Stimulated activated CD8-positive, alpha-beta memory T cell treated with anti-CD3 and anti-CD28 coated beads, Interleukin-7, amount 100 ng/mL, for 48 hours (primary cell): ENCODE measurements at places on chromosomes 7 and 10.

GRCh38 chr10:12703813-12704212, 297.7 kb downstream of the CCDC3 start:
- no peak for DNase-seq

DNA sequence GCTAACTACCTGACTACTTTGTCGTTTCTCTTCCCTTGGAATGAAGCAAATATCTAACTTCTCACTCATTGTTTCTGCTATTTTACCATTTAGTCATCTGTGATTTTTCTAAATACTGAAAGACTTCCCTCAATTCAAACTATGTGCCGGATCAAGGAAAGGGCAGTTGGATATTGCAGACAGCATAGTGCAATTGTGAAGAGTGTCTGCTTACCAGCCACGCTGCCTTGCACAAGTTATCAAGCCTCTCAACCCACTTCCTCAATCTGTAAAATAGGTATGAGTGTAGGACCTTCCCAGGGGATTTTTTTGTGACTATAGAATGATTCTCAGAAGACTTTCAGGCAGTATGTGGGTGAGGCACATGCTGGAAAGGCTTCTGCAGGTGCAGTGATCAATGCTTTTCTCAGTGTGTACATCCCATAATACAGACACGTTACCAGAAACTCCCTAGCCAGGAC, 54.3 kb downstream of the EGFR start:
- DNase-seq = no peak

- no peak for DNase-seq
Observed at GRCh38 chr7:77538281-77539212, 1.5 kb downstream of the PTPN12 start.

GRCh38 chr10:15814565-15814964, 45.7 kb downstream of the MINDY3 start:
- DNase-seq = no peak

GRCh38 chr7:46559194-46559832, 638.2 kb upstream of the IGFBP3 start:
- DNase-seq = no peak

DNA sequence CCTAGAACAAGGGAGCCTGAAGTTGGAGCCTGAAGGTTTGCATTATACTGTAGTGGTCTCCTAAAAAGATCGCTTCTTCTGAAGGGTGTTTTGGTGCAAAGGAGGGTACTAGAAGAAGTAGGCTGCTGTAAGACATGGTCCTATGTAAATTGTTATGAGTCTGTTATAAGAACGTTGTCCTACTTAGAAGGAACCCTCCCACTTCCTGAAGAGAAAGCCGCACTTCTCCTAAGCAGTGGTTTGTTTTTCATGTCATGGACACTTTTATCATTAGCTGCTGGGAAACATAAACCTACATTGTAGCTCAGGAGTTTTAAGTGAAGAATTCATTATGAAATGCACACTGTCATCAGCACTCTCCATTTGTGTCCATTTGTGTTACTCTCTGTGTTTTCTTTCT, 129.1 kb upstream of the ITGB1 start:
- DNase-seq = no peak

DNA sequence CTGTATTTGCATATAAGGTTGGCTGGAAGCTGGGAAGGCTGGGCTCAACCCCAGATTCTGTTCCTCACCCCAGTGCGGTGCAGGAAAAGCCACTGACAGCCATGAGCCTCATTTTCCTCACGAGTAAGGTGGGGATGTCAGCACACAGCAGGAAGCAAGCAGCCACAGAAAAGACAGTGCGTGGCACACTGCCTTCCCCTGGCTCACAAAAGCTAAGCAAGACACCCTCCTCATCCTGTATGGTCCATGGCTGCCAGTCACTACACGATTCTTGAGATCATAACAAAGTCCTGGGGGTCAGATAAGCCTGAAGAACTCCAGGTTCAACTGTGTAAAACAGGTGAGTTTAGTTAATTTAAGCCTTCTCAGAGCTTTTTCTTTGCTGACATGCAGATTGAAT, 28.9 kb upstream of the DDC start:
- no peak for DNase-seq

DNA sequence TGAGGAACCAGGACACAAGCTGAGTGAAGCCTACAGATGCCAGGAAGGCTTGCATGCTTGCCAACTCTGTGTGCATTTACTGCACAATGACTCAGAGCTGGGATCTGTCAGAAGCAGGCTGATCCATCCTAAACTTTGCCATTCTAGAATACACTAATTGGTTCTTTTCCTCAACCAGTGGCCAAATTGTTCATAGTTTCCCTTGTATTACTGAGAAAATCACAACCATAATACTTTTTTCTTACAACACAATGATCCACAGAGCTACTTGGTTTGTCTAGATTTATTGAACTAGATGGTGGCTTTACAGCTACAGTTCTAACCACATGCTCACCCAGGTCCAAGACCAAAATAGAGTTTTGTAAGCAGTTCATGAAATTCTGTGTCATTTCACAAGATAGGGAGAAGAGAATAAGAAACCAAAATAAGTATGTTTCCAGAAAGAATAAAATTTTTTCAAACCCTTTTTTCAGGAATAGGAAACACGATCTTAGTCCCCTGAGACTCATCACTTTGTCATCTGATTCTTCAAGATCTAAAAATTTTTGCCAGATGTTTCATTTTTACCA, 21.0 kb upstream of the LRRC17 start:
- DNase-seq = no peak

DNA sequence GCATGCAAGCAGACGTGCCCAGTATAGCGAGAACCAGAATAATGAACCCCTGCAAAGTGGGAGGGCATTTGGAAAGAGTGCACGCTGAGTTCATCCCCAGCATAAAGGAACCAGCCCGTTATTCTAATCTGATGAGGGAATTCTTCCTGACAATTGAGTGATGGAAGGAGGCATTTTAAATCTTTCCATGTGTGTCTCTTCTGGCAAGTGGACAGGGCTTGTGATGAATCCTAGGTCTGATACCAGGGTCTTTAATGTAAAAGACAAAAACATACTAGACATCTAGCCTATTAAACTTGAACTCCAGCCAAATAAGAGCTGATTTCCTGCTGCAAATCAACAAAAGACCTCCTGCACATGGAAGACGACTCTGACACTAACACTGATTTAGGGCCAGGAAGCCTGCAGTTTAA, 301.2 kb downstream of the DPP6 start:
- DNase-seq = no peak

DNA sequence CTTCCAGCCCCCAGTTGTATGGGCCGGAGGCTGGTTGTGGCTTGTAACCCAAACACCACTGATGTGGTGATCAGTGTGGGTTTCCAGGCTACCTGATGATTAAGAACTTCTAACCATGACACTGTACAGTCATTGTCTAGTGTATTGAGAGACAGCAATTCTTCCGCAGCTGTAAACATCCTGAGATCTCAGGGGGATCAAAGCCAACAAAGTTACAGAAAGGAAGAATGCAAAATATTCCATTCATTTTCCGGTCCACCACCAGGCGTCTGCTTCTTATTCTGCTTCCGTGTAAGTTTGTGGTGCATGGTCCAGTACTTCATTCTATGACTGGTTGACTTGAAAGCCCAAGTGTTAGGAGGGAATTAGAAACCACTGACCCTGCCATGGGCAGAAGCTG, 10.3 kb upstream of the GLI3 start:
- no peak for DNase-seq

DNA sequence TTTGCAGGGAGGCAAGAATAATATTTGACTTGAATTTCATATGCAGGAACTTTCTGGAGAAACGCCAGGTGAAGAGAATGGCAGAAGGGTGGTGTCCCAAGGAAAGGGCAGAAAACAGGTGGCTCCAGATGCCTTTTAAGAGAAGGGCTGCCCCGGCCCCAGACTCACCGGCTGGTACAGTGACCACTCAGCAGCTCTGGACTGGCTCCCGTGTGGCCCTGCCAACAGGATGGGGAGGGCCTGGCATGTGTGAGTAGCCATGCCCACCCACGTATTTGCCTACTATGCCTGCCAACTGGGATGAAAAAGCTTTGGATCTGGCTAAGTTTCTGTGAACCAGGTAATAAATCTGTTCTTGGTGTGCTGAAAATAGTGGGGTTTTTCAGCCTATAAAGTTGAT, 159.5 kb downstream of the PRKAG2 start:
- no peak for DNase-seq

- no peak for DNase-seq
Observed at GRCh38 chr7:140007051-140007690, 55.6 kb downstream of the PARP12 start.

- DNase-seq = no peak
Observed at GRCh38 chr10:17418249-17418648, 36.1 kb downstream of the ST8SIA6 start.

DNA sequence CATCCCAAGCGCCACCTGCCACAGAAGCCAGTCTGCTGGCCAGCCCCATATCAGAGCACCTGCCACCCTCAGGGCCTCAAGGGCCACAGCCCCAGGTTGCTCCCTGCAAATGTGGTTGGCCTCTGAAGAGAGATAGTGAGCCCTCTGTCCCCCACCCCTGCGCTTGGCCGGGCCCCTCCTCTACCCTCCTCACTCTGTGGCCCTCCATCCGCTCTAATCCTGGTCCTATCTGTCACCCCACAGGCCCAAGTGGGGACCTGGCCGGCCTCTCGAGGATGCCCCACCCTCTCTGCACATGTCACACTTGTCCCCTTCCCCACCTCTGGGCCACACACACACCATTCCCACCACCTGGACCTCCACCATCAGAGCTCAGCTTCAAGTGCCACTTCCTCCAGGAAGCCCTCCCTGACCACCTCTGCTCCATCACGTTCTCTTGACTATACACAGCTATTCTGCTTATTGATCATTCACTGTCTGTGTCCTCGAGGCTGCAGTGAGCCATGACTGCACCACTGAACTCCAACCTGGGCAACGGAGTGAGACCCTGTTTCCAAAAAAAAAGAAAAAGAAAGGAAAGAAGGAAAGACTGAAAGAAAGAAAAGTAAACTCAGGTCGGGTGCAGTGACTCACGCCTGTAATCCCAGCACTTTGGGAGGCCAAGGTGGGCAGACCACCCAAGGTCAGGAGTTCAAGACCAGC, 42.4 kb downstream of the TNRC18 start:
- DNase-seq = no peak

DNA sequence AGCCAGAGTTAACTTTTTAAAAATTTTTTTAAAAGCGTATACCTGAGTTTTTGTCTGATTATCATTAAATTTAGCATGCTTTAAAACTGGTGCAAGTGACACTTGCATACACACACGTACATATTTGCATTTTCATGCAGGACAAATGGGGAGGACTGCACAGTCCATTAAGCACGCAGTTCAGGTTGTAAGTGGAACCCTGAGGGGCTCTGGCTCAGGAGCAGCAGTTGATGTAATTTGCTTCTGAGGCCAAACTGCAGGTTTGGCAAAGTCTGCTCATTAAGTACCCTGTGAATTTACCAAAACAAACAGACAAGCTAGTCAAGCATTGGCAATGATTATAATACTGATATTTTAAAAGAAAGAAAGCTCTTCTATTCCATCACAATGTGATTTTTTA, 215.8 kb upstream of the PFKP start:
- DNase-seq = no peak

- no peak for DNase-seq
Observed at GRCh38 chr7:42091461-42092291, 145.3 kb downstream of the GLI3 start.

GRCh38 chr10:3516234-3516922, 268.6 kb downstream of the KLF6 start:
- DNase-seq = no peak

DNA sequence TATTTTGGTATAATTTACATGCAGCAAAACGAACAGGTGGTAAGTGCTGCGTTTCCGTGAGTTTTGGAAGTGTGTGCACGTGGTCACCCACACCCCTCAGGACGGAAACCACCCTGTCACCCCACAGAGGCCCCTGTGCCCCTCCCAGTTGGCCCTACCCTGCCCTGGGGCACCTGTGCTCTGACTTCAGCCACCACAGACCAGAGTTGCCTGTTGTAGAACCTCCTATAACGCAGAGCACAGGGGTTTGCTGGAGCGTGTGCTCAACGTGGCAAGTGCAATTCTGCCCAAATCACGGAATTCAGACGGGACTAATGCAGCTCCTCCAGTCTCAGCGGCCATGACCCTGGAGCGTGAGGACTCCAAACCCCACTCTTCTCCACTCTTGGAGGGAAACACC, 9.6 kb upstream of the CFAP46 start:
- DNase-seq = no peak

- DNase-seq = no peak
Observed at GRCh38 chr7:19284596-19285300, 139.5 kb upstream of the FERD3L start.

DNA sequence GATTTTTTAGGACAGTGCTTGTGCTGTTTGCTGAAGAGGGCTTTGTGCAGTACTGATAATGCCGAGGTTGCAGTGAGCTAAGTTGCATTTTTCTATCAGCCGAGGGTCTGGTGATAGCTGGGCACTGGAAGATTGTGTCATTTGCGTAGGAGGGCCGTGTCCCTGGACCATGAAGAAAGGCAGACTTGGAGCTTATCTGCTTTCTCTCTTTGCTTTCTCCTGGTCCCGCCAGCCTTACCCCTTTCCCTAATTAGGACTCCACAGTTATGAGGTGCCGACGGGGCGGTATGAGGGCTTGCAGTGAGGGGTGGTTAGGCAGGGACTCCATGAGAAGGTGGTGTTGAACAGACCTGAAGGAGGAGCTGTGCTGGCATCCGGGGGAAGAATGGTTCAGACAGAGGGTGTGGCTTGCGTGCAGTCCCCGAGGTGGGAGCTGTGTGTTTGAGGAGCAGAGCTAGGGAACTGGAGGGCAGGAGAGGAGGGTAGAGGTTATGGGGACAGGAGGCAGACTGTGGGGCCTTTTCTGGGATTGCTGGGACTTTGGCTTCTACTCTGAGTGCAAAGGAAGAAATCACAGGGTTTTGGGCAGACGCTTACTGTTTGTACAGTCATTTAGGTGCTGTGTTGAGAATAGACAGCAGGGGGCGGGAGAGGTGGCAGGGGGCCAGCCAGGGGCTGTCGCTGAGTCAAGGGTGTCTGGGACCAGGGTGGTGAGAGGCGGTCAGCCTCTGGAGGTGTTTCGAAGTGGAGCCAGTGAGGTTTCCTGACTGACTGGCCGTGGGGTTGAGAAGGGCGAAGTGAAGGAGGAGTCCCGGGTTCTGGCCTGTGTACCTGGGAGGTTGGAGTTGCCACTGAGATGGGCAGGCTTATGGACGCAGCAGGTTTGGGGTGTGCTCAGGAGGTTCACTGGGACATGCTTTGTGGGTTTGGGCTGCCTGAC, 43.4 kb downstream of the PRF1 start:
- peak; percentile 63 for DNase-seq

GRCh38 chr10:27792216-27792615, 46.6 kb upstream of the MKX start:
- no peak for DNase-seq

GRCh38 chr10:24902400-24902728, 50.0 kb downstream of the PRTFDC1 start:
- no peak for DNase-seq

GRCh38 chr7:151726652-151727578, 150.0 kb downstream of the PRKAG2 start:
- no peak for DNase-seq

DNA sequence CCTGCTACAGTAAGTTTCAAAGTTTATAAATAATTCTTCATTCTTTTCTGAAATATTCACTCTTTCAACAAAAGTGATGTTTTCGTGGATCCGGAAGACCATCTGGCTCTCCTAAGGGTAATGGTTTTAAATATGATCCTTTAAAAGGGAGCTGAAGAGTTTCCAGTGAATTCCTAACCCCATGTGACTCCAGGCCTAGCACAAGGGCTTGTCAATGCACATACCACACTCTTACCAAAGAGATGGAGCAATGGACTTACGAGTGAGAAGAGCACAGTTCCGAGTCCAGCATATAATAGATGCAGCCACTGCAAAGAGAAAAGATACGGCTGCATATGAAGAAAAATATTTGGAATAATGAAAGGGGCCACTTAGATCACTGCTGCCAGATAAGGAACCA, 32.1 kb upstream of the GATAD1 start:
- DNase-seq = no peak

- DNase-seq = no peak
Observed at GRCh38 chr7:113912876-113913275, 5.9 kb downstream of the PPP1R3A start.
